Endodermal cell (in vitro differentiated cells): ENCODE measurements at places on chromosomes 2 and 18.

DNA sequence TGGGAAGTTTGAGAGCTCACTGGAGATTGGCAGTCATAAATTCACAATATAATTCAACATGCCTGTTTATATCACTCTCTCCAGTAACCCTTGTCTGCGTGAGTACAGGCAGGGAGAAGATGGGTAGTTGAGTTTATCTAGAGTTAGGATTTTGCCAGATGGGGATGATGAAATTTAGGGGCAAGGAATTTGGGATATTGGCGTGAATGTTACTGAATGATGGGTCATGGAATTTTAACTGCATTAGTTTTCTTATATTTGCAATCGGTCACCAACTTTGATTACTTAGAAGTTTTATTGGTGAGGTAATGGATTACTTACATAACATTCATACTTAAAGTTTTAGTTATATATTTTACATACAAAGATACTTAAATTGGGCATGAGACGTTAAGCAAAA is 35.1 kb downstream of the SANBR start:
- DNase-seq, result no peak

- no peak for DNase-seq
Measured at GRCh38 chr2:224837066-224837465, 120.9 kb upstream of the CCDC195 start.

GRCh38 chr2:231854616-231855125 is 68.4 kb downstream of the COPS7B start:
- peak; percentile 38 for DNase-seq

DNA sequence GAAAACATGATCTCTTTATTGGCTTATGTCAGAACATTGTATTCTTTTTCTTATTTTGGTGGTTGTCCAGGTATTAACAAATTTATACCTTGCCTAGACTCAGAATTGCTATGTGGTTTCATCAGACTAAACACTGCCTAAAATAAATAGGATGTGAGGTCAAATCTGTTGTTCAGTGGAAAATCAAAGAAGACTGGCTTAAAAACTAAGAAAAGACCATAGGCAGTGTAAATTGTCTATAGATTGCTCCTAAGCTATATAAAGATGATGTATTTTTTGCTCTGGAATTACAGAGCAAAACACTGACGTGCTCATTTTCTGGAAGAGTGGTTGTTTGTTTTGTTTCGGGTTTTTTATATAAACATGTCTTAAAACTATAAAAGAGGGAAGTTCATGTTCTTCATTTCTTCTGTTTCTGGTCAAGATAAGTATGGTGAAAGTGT is 266.0 kb downstream of the ALPK2 start:
- no peak for DNase-seq

GRCh38 chr2:67516899-67517530 is 119.9 kb downstream of the ETAA1 start:
- no peak for DNase-seq

GRCh38 chr2:140604788-140605187 is 1526.0 kb downstream of the LRP1B start:
- no peak for DNase-seq

- no peak for DNase-seq
Measured at GRCh38 chr2:57936216-57936615, 110.4 kb upstream of the VRK2 start.

DNA sequence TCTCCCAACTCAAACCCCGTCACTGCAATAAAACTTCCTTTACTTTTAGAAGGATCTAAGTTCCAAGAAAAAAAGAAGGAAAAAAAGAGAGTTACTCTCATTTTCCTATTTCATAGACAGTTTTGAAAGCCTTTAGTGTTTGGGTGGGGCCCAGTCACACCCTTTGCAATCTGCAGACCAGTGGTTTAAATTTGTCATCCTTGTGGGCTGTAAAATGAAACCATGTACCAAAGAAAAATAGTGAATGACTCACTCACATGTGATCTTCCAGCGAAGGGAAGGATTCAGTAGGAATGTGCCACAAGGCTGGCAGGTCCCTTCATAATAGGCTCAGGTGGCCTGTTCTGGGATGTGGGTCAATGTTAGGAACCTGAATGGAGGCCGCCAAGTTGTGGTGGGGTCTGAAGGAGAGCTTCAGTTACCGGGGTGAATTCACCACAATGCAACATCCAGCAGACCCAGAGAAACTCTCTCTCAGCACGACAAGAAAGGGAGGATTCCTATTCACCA is 28.3 kb downstream of the ANXA4 start:
- no peak for DNase-seq

- DNase-seq, result no peak
Measured at GRCh38 chr2:161067846-161068350, 92.3 kb upstream of the TANK start.

GRCh38 chr18:32810314-32810713 is 37.5 kb upstream of the KLHL14 start:
- DNase-seq, result no peak

GRCh38 chr18:14971461-14972185 is 223.7 kb downstream of the ANKRD30B start:
- DNase-seq, result no peak

- no peak for DNase-seq
Measured at GRCh38 chr2:27765621-27766286, 5.8 kb upstream of the MRPL33 start.

DNA sequence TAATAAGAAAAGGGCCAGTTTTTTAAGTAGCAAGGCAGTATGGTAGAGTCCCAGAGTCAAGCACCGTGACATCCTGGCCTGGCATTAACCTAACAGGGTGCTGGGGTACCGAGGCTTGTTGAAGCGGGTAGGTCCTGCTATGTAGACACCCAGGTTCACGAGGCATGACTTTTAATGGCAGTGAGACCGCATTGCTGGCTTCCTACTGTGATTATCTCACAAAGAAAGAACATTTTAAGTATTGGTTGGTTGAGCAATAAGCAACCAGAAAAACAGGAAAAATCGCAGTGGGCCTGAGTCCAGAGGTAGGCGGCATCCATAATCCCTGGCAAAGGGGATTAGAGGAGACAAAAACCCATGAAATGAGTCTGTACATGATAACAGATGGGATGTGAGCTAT is 927.9 kb upstream of the ACVR2A start:
- DNase-seq, result no peak

DNA sequence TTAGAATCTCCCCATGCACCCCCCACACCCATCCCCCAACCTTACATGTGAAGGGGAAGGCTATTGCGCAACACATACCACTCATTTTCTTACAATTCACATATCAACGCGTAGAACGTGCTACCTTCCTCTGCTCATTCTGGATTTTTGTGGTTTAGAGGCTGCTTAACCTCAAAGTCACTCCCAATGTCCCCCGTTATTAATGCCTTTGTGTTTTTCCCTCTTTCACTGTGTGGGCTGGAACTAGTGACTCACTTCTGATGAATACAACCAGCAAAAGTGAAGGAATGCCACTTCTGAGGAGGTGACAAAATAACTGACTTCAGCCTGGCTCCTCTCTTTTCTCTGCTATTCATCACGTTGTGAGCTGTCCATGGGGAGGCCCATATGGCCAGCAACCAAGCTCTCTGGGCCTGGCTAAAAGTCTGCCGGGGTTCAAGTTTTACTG is 342.5 kb upstream of the NXPH2 start:
- no peak for DNase-seq

DNA sequence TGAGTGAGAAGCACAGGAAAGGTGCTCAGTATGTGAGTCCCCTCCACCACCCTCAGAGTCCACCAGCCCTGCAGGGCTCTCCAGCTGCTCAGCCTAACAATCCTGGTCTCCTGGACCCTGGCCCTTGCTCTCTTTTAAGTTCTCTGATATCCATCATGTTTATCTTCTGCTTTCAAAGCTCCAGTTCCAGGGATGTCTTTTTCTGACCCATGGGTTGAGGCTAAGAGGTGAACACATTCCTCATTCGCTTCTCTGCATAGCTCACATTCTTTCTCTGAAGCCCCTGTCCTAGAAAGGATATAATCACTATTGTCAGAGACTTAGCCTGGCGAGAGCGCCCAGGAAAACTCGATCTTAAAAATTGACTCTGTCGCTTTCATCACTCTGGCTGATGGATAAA is 86.4 kb downstream of the ARL4C start:
- peak; percentile 57 for DNase-seq

DNA sequence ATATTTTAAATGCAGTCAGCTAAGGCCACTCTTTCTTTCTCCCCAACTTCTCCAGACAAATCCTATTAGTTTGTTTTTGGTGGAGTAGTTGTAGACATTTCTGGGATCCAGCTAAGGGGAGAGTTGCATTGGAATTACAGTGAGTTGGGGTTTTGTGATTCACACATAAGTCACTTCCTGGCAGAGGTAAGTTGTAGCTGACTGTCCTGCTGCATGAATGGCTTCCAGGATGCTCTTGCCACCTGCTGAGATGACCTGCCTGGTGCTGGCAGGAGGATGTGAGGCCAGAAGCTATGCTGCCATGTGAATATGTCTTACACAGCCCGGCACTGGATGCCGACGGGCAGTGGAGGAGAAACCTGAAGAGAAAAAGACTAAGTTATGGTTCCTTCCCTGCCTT is 243.7 kb downstream of the TDRD15 start:
- peak; percentile 63 for DNase-seq

GRCh38 chr2:43636621-43637020 is 439 bp upstream of the PLEKHH2 start:
- no peak for DNase-seq

GRCh38 chr2:146597291-146597690 is 1247.5 kb upstream of the ACVR2A start:
- no peak for DNase-seq

DNA sequence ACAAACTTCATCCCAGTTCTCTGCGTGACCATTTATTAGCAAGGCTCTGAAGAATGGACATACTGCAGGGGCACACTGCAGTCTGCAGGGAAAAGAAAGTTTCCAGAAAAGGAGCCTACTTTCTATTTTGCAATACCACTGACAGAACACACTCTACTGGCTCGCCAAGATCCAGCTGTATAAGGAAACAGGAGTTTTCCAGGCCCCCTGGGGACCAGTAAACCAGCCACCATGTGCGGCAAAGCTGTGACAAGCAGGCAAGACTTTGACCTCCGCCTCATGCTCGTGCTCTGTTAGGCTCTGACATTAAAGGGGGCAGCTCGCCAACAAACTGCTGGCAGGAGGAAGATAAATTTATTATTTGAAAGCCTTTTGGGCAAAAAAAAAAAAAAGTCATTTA is 67.3 kb downstream of the CCBE1 start:
- DNase-seq, result no peak

DNA sequence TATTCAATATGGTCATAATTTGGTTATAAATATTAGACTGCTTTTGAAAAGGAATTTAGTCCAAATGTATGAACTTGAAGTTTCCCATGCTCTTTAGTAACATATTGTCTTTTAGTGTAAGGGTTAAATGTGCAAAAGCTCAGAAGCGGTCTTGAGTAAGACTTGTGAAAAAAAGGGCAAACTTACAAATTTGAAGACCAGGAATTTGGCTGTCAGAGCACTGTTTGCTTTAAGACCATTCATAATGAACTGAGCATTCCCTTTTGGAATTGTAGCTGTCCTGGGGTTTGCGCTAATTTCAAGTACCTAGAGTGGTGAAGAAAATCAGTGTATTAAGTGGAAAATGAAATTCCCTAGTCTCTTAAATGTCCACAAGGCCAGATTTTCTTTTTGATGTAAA is 6.9 kb upstream of the ZEB2 start:
- no peak for DNase-seq

DNA sequence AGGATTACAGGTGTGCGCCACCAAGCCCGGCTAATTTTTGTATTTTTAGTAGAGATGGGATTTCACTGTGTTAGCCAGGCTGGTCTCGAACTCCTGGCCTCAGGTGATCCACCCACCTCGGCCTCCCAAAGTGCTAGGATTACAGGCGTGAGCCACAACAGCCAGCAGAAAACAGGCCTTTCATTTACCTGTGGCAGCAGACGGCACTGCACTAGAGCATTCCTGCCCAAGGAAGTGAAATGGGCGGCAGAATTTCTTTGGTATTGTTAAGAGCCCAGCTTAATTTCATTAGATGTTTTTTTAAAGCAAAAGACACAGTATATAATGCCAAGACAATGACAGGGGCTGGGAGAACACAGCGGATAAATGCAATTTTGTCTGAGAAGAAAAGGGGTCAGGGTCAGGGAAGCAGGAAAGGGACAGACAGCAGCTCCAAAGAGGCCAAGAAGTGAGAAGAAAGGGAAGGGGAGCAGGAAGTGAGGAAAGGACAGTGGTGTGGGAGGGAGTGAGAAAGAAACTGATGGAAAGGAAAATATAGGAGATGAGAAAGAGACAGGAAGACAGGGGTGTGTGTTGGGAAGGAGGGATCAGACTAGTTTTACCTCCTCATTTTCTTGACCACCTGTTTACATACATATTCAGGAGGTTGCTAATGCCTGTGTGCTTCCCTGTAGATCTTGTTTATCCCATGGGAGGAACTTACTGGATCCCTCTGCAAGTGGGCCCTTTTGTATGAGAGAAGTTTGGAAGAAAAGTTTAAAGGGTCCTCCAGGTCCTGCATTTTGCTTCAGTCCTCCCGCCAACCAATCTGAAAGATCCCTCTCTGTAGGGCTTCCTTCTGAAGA is 32.5 kb downstream of the KCTD1 start:
- no peak for DNase-seq

DNA sequence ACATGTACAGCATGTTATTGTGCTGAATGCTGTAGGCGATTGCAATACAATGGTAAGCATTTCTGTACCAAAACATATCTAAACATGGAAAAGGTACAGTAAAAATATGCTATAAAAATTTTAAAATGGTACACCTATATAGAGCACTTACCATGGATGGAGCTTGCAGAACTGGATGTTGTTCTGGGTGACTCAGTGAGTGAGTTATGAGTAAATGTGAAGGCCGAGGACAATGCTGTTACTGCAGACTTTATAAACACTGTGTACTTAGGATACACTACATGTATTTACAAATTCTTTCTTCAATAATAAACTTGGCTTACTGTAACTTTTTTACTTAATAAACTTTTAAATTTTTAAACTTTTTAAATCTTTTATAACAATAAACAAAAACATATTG is 473.4 kb upstream of the UBE2E3 start:
- DNase-seq, result no peak

DNA sequence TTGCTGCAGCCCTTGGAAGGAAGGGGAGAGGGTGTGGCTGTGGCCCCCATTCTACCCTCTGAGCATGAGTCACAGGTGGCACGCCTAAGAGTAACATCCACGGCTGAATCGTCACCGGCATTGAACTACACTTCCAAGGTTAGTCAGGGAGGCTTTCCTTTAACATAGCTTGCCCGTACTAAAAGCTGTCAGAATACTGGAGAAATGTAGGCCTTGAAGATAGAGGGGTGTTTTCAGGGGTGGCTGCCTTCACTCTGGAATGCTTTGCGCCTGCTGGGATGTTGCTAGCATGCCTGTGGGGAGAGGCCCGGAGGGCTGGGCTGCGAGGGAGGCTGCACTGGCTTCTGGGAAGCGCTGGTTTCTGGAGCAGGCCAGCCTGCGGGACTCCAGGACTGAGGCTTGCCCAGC is 333.7 kb downstream of the AGAP1 start:
- no peak for DNase-seq

GRCh38 chr18:71326826-71327225 is 1038.0 kb downstream of the SOCS6 start:
- DNase-seq, result peak; percentile 65

DNA sequence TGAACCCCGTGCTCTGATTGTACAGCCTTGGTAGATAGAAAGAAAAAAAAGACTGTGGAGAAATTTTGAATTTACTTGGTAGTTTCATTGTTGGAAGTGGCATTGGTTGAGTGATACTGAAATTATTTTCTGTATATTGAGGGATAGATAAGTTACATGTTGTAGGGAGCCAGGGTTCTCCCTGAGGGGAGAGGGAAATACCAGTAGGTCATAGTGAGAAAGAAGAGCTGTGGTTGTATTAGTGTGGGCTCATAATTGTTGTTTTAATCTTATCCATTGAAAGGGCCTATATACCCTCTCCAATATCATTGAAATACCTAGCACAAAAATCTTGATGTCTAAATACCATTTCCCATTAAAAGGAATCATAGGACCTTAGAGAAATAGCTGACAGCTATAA is 16.9 kb upstream of the RAB31 start:
- DNase-seq, result no peak

GRCh38 chr18:501406-501714 is 859 bp upstream of the COLEC12 start:
- no peak for DNase-seq
